Stimulated activated CD4-positive, alpha-beta T cell treated with anti-CD3 and anti-CD28 coated beads, Interleukin-4, amount 100 ng/mL, for 1 hour (primary cell): ENCODE measurements at places on chromosomes 2 and 18.

DNA sequence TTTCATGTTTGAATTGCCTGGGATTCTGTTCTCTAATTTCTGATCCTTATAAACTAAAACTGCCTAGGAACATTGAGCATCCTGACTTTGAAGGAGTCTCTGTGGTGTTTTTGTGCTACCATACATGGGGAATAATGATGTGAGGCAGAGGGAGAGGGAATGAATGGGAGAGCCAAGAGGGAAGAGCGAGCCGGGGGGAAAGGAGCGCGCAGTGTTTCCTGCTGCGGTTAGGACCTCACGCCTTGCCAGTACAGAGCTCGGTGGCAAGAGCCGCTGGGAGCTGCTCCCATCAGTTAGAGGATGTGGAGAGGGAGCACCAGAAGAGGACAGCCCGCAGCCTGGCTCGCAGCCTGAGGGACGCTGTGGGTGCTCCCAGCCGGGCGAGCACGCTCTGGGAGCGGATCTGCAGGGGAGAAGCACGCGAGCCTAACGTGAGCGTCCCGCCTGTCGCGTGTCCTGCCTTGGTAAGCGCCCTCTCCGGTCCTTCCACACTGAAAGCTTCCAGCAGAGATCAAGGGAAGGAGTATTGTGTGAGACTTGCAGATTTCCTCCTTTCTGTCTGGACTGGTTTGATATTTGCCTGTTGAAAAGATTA lies 114.7 kb downstream of the FAM210A start:
- DNase-seq: no peak

DNA sequence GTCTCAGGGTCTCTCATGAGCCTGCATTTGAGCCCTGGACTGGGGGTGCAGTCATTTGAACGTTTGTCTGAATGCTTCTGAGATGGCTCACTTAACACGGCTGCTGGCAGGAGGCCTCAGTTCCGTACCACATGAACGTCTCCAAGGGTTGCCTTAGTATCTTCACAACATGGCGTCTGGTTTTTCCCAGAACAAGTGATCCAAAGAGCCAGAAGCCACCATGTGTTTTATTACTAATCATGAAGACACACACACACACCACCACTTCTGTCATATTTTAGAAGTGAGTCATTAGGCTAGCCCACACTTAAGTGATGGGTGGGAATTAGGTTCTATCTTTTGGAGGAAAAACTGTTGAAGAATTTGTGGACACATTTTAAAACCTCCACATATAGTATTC lies 15.0 kb upstream of the MYO1B start:
- DNase-seq: no peak

DNA sequence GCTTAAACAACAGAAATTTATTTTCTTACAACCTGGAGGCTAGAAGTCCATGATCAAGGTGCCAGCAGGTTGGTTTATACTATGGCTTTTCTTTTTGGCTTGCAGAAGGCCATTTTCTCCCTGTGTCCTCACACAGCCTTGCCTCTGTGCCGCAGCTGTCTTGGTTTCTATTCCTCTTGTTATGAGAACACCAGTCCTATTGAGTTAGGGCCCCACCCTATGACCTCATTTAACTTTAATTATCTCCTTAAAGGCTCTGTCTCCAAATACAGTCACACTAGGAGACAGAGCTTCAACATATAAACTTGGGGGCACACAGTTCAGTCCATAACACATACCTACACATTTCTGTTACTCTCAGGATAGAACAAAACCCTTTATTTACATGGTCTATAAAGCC lies 17.3 kb upstream of the RHOB start:
- no peak for DNase-seq

GRCh38 chr2:10326151-10326616 lies 23.5 kb downstream of the HPCAL1 start:
- no peak for DNase-seq

- no peak for DNase-seq
Measured at GRCh38 chr18:72197591-72197990, 346.6 kb downstream of the CBLN2 start.

GRCh38 chr2:230794497-230794896 lies 70.2 kb upstream of the ITM2C start:
- peak; percentile 24 for DNase-seq

DNA sequence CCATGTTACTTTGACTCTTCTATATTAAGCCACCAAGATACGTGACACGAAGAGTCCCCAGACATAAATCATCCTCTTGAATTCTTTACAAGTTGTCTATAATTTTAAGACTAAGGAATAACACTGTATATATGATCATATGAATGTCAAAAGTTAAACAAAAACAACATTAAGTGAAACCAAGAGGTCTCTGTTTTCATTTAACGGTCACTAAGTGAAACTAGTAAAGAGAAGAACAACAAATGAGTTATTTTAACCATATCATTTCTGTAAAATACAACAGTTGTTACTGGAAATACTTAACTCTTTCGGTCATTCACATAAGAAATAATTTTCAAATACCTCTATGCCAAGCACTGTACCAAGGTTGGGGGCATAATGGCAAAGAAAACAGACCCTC lies 45.7 kb upstream of the STK17B start:
- no peak for DNase-seq

- no peak for DNase-seq
Measured at GRCh38 chr18:76450452-76451395, 44.3 kb downstream of the ZNF516 start.

GRCh38 chr2:144513388-144514101 lies 6.4 kb downstream of the ZEB2 start:
- DNase-seq: no peak

GRCh38 chr2:66253066-66253465 lies 181.9 kb upstream of the MEIS1 start:
- no peak for DNase-seq

DNA sequence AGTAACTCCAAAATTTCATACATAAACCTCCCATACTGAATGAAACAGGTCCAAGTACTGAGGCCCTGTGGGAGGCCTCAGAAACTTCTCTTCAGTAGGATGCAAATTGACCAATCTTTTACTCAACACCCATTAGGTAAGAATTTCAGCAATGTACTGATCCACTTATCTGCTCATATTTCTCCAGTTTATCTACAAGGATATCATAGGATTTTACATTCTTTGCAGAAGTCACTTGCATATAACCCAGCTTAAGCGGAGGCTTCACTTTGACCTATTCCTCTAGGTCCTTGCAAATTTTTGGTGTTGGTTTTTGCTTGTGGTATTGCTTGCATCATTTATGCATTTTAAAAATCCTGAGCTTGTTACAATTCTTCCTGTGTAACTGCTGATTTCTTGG lies 28.8 kb upstream of the SLC3A1 start:
- DNase-seq: no peak

DNA sequence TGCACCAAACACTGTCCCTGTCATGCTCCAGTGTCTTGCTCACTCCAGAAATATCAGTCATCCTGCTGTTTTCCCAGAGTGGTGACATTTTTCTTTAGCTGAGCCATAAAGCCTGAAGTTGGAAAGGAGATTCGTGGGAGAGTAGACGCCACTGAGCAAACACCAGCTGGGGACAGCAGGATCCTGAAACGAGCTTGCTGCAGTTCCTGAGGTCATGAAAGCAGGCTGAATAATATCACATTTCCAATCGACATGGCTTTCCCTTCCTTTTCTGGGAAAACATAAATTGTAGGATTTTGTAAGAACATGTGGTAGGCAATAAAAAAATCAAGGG lies 276.4 kb downstream of the CDCA7 start:
- DNase-seq: no peak

- DNase-seq: no peak
Measured at GRCh38 chr2:43223521-43224001, 2.8 kb downstream of the ZFP36L2 start.

DNA sequence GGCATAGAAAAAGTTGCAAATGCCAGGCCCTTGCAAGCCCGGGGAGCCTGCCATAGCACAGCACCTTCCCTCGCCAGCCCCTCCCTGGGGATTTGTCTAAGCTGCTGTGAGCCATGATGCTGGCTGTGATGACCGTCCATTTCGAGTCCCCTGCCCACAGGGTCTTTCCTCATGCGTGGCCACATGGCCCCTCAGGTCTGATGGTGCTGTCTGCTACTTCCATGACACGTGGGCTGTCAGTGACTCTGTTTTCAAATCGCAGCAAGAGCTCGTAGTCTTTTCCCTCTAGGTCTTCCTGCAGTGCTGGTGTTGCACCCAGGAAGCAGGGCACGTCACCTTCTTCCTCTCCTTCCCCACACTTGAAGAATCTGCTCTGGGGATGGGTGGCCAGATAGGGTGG lies 15.5 kb upstream of the GNAL start:
- no peak for DNase-seq

GRCh38 chr2:73906847-73907505 lies 14.2 kb downstream of the ACTG2 start:
- no peak for DNase-seq

- peak; percentile 60 for DNase-seq
Measured at GRCh38 chr18:79524181-79525078, 128.7 kb downstream of the NFATC1 start.

DNA sequence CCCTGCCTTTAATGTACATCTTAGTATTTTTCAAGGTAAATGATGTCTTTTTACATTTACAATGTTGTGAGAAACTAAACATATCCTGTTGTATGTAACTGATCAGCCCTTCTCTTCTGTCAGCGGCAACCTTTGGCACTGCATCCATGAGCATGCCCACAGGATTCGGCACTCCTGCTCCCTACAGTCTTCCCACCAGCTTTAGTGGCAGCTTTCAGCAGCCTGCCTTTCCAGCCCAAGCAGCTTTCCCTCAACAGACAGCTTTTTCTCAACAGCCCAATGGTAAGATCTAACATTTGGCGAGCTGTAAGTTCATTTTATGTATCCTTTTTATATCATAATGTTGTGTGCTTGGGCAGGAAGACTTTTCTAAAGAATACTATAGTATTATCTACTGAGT lies 46.9 kb upstream of the SCYGR2 start:
- DNase-seq: no peak

DNA sequence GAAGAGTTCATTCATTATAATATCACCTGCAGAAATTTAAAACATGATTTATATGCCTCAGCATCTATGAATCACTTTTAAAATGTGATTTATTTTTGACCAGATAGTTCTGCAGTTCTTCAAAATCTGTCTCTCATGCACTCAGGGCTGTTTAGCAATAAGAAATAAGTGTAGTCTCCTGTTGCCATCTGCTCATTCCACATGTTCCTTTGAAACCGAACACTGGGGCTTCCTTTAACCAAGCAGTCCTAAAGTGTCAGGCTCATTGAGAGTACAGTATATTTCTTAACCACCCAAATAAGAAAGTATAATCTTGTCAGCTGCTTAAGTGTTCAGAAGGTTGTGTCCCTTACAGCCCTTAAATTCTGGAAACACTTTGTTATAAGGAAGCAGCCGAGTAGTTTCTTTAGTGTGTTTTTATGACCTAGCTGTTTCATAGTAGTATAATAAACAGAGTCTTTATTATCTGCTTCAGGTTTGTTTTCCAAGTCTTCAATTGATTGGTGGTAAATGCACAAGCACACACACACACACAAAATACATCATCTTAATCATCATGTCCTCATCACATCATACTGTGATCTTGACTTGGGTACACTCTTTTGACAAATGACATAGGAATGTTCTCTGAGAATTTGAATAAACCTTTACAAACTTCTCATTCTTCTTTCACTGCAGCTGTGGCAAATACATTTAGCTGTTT lies 10.4 kb downstream of the WDR7 start:
- DNase-seq: no peak

- no peak for DNase-seq
Measured at GRCh38 chr2:60961457-60961856, 56.1 kb upstream of the PEX13 start.

- DNase-seq: no peak
Measured at GRCh38 chr2:217444509-217444908, 558.3 kb downstream of the TNS1 start.

DNA sequence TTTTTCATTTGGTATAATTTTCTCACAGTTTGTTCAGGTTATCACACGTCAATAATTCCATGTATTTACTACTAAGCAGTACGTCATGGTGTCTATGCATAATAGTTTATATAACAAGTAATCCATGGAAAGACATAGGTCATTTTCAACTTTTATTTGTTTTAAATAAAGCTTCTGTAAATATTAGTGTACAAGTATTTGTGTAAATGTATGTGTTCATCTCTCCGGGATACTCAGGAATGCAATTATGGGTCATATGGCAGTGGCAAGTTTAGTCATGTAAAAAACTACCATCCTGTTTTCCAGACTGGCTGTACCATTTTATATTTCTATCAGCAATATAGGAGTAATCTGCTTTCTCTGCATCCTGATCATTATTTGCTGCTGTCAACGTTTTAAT lies 231.1 kb upstream of the ZNF804A start:
- no peak for DNase-seq

DNA sequence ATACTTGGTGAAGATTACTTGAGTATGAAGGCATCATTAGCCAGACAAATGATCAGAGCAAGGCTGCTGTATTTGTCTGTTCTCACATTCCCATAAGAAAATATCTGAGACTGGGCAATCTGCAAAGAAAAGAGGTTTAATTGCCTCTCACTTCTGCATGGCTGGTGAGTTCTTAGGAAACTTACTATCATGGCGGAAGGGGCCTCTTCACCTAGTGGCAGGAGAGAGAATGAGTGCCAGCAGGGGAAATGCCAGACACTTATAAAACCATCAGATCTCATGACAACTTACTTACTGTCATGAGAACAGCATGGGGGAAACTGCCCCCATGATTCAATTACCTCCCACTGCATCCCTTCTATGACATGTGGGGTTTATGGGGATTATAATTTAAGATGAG lies 452.3 kb downstream of the GALR1 start:
- no peak for DNase-seq

DNA sequence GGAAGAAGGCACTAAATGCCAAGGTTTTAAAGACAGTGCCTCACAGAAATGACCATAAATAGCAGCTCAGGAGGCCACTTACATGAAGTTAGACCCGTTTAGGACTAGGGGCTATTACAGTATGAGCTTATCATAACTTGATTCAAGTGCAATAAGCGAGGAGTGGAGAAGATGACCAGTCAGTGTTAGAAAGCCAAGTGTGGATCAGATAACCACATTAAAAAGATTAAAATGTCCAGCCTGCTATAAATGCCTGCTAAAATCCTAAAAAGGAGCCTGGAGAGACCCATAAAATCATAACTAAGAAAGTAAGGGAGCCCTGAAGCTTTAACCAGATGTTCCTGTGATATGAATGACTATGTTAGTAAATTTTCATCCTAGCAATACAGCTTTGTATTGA lies 117.5 kb upstream of the ZNF521 start:
- no peak for DNase-seq

DNA sequence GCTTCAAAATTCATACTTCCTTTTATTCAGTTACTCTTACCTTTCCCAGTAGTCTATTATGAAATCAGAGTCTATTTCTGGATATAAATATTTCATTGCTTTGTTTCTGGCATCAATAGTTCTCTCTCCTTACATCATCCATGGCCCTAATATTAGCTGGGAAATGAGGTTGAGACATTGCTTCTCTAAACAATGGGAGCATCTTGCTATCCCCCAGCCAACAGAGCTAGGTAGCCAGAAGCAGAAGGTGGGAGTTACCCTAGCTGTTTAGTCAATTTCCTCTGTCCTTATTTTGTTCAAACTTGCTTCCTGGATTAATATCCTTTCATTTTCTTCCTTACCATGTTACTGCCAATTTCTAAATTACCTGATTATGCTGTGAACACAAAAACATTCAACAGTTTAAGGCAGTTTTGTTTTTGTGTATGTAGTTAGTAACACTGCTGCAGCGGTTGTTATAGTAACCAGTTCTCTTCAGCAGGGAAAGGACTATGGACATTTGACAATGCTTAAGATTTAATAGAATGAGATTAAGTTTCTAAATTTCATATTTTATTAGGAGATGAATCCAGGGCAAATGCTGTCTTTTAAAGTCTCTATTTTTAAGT lies 160.5 kb upstream of the KCNJ3 start:
- DNase-seq: no peak

- DNase-seq: no peak
Measured at GRCh38 chr2:195608768-195609454, 48.1 kb upstream of the SLC39A10 start.

GRCh38 chr18:11658989-11659388 lies 30.1 kb upstream of the GNAL start:
- DNase-seq: no peak
